Urinary bladder (tissue), 4 donors: ENCODE measurements at places on chromosomes 16 and 17. TPM values are rescaled to one million over a fixed set of nuclear protein-coding genes. Genes with fewer than 3 reads are reported as not detected.

GRCh38 chr16:59058250-59058649 lies 324.1 kb upstream of the GOT2 start:
- DNase-seq = no peak

BRIP1 gene
- 19.0 TPM for total RNA-seq

- no peak for DNase-seq
These were observed 1.3 kb downstream of the NETO2 start for GRCh38 chr16:47142486-47142820.

- no peak for DNase-seq
These were observed 74.8 kb downstream of the USP31 start for GRCh38 chr16:23074423-23074822.

PRR35 gene
- total RNA-seq = not detected

DNA sequence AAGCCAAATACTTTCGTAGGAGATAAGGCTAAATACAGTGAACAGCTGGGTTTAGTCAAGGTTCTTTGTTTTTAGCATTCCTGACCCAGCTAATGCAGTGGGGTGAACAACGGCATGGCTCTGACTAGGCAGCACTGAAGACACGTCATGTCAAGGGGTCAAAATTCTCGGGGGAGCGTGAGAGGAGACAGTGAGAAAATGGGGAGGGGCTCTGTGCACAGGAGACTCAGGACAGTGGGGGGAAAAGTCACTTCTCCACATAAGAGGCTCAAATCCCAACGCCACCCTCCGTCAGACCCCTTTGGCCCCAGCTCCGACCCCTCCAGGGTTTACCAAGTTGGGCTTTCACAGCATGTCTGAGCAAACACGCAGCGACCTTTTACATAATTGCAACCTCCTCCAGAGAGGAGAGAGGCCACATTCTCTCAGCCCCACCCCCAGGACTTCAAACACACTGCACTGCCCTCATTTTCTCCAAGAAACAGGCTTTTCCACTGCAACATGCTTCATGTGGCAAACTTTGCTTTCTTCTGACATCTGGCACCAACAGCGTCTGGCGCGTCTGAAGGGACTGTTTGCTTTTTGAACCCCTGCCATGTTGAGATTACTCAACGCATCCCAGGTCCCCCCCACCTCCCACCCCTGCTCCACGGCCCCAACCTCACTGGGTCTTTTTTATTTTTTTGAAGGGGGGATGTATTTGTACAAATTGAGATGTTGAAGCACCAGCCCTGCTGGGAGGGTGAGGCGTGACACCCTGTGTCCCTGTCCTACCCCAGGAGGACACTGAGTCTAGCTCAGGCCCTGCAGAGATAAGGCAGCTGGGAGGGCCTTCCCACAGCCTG lies 30.0 kb downstream of the AXIN2 start:
- DNase-seq = peak; percentile 92

UTP4 gene
- 19.0 TPM for total RNA-seq

C17orf50 gene
- total RNA-seq = not detected

- no peak for DNase-seq
These were observed 80.9 kb downstream of the GOSR1 start for GRCh38 chr17:30557916-30558685.

DNA sequence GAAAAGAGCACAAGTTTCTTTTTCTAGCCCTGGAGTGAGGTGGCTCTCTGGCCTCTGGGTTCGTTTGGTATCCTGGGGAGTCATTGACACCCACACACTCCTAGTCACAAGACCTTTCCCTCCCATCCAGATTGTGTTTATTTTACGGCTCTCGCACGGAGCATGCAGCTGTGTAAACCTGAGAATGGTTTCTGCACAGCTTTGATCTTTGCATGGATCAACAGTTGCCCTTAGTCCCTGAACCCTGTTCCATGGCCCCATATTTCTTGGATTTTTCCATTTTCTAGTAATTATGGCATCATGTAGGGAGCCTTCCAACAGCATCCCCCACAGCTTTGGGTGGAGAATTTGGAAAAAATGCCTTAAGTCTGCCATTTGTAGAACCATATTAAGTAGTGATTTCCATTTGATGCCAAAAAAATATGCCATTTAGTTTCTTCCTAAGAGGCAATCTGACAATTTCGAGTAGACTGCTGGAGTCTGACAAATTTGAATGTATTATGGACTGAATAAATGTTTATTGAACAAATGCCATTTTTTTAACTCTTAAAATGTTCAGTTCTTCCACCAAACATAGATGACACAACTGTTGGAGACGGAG lies 197.7 kb downstream of the WWOX start:
- no peak for DNase-seq

GRCh38 chr17:2749058-2749783 lies at the start of gene CCDC92B:
Gene CCDC92B (minus strand): TSS chr17:2749652. CDS start chr17:2735145, 14,507 bp downstream.
- no peak for DNase-seq

KRTAP17-1 gene
- total RNA-seq = not detected

GRCh38 chr17:30153463-30153862 lies 36.8 kb downstream of the NSRP1 start:
- no peak for DNase-seq

DNA sequence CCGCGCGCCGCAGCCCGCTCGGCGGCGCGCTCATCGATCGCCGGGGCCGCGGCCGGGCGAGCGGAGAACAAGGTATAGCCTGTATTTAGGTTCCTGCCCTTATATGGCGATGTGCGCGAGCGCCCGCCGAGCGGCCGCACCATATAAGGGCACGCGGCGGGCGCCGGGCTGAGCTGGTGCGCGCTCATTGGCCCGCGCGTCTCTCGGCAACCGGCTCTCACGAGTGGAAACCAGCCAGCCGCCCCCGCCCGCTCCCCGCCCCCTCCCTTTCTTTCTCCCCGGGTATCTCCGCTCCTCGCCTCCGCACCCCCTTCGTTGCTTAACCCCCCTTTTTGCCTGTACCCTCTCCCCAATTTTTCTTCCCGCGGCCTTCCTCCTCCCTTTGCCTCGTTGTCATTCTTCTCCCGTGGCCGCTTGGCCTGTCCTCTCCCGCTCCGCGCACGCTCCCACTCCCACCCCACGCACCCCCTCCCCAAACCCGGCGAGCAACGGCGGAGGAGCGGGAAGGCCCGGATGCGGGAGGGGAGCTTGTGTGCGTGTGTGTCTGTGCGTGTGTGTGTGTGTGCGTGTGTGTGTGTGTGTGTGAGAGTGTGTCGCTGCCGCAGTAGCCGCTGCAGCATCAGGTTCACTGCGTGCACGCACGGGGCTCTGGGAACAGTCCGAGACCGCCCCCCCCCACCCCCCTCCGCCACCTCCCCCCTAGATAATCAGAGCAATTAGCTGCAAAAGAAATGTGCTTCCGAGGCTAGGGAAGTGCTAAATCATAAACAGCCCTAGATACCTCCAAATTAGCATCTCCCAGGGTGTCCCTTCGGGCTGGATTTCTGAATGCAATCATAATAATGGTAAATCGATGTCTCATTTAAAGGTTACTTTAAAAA lies 13.5 kb upstream of the CBX8 start:
- DNase-seq = no peak

HBZ gene
- 0.85 TPM for total RNA-seq
